ENCODE measurements at places on chromosomes 7 and 10.

DNA sequence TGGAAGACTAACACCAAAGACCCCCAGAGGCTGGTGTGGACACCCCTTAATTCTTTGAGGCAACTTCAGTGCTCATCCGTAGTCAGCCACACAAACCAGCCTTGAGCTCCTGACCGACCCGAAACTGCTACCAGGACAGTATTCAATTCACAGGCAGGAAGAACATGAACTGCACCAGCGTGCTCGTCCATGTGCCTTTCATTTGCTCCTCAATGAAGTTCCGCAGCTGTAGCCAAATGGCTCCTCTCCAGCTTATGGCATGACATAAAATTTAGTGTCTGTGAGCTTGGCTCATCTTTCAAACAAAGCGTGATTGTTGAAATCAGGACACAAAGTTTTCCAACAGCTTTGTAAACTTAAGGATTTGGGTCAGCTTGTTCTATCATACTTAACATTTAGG is 144.1 kb upstream of the FAM171A1 start:
- no peak for DNase-seq

DNA sequence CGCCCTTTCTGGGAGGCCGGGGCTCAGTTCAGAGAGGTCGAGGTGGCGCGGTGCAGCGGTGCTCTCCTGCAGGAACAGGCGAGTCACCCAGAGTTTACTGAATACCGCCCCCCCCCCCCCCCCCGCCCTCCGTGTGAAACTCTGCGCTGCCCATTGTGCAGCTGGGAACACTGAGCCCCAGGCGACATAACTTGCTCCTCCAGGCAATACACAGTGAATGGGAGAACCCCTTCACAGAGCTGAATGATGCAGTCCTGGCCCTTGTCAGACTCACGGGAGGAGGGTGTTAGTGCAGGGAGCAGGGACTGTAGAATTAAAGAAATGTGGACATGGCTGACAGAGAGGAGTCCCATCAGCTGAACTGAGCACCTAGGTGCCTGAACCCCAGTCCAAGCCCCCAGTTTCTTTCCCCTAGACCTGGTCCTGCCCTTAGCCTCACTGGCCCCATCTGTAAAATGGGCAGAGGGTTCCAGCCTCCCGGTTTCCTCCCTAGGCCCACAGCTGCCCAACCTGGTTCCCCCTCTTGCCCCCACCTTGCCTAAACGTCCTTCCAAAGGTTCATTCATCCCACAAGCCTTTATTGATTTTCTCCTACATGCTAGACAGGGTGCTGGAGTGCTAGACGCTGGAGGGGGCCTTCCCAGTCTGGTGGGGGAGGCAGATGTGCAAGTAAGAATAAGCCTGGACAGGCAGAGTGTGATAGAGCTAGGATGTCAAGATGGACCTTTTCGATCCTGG is 869 bp upstream of the LOXL4 start:
- DNase-seq: no peak

GRCh38 chr10:105742184-105742583 is 1101.1 kb downstream of the SORCS3 start:
- no peak for DNase-seq

- no peak for DNase-seq
Observed at GRCh38 chr7:1607696-1608095, 37.9 kb upstream of the PSMG3 start.

DNA sequence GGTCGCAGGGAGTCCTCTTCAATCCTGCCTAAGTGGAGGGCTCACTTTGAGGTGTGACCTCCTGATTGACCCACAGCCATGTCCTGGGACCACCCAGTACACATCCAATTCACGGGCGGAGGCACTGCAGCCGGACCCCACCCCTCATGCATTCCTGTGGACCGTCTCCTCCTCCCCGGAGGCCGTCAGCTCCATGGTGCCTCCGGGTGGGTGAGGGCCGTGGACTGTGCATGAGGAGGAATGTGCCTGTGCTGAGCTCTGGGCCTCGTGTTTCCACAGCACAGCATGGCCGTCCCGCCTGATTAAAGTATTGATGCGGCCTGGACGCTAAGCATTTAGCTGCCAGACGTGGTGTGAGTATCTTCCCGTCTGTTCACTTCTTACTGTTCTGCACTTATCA is 52.8 kb downstream of the CFAP46 start:
- DNase-seq: peak; percentile 2

DNA sequence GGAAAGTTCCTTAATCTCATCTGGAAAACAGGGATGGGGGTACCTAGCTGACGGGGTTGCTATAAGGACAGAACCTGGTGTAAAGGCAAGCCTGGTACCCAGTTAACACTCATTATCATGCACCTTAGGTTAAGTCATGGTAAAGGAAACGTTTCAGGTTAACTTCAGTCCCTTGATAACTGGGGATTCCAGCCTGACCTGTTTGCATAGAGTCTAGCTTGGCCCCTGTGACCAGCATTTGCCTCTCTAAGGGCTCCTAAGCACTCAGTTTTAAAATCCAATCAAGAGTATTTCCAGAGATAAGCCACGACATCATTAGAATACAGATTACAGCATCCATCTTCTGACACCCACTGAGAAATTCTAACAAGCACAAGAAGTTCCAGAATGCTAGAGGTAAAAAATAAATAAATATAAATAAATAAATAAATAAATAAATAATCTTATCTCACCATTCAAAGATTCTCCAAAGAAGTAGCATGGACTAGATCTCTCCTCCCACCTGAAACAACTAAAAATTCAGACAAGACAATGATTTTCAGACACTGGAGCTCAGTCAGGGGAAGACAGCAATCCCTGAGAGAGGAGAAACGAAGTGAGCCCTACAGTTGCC is 184.6 kb downstream of the KCNMA1 start:
- DNase-seq: no peak

DNA sequence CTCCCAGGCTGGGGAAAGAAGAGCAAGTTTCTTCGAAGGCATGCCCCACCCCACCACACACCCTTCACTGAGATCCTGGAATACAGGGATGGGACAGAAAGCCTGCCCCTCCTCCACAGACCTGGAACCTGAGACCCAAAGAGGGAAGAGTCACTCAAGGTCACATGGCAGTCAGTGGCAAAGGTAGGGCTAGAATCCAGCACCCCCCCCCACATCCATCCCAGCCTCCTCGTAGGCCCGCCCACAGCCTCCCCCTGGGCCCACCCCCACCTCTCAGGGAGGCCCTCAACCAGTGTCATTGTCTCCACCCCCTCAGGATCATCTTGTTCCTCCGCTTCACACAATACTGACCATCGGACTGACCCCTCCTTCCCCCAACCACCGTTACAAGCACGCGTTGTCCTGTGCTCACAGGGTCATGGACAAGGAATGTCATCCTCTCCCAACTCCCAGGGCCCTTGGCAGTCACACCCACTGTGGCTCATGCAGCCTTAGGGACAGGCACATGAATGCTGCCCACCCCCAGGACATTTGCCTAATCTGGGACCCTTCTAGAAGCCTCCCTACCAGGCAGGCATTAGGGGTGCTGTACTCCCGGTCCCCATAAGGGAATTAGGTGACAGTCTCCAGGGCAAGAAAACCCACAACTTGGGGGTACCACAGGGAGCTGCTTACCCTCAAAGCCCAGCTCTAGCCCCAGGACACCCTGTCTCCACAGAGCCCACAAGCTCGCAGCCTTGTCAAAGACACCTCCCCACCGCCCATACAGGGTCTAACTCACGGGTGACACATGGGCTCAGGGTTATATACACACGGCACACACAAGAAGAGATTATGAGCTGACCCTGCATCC is 1.4 kb downstream of the KCNH2 start:
- no peak for DNase-seq

DNA sequence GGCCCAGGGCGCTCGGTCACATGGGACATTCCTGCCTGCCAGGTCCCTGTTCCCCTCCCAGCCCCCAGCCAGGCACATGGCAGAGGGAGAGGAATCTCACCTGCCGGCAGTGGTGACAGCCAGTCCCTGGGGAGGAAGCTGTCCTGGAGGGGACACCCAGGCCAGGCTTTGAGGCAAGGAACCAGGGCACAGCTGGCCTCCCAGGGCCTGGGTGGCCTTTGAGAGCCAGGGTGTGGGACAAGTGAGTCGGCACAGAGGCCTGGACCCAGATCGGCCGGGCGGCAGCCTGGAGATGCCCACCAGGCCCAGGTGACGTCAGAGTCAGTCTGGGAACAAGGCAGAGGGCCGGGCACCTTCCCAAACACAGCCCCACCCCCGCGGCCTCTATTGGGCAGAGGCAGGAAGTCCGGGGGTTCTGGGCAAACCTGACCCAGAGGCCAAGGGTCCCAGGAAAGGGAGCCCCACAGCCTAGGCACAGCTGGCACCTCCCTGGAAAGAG is 65.0 kb upstream of the CFAP46 start:
- no peak for DNase-seq

- DNase-seq: no peak
Observed at GRCh38 chr10:110167149-110167548, 40.3 kb upstream of the MXI1 start.

GRCh38 chr7:28661826-28662595 is 249.7 kb downstream of the CREB5 start:
- DNase-seq: peak; percentile 20

DNA sequence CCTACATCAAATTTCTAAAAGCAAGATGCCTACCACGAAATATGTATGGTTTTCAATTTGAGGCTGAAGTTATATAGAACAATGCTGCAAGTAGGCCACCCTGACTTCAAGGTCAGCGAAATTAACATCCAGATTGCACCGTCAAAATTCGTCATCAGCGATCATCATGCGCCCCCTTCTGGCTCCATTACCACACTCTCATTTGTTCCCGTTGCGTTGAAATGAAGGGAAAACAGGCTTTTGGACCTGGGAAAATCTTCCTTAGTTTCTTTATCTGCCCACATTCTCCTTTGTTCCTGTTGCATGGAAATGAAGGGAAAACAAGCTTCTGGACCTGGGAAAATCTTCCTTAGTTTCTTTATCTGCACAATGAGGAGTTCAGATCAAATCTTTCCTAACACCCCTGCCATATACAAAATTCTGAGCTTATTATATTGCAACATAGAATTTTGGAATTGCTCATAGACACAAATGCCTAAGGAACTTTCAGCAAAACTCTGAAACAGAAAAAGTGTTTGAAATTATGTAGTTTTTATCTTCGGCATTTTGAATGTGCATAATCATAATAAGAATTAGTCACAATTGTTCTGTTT is 98.2 kb upstream of the PRKCQ start:
- peak; percentile 53 for DNase-seq

DNA sequence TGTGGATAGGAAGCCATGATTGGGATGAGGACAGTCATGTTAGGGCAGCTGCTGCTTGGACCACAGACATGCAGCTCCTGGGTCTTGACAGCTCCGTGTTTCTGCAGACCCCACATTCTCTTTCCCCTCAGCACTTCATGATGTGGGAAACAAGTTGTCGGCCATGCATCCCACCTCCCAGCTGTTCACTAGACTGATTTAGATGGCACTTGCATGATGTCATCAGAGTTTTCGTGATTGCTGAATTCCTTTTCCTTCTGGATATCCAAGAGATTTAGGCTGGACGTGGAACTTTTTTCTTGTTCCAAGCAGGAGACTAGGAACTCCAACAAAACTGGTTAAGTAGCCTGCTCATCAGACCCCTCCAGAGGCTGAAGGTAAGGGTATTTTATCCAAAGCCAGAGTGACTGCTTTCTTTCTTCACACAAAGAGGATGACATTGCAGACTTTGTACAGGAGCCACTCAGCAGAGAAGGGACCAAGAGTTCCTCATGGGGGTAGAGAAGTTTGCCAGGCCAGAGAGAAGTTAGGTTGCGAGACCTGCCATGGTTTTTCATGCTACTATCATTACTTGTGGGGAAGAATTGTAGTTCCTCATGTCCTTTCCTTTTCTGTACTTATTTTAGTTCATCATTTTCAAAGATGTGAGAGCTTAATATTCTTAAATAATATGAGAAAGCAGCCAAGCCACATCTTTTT is 117.7 kb upstream of the GJD4 start:
- no peak for DNase-seq

All from stimulated activated naive CD8-positive, alpha-beta T cell treated with anti-CD3 and anti-CD28 coated beads, Interleukin-15, amount 100 ng/mL, for 72 hours (primary cell).